ENCODE measurements at places on chromosomes 5 and 9. TPM values are rescaled to one million over a fixed set of nuclear protein-coding genes. Genes with fewer than 3 reads are reported as not detected.
A peak's percentile ranks its signal among the peaks of the same experiment; 100 is the strongest.

GRCh38 chr5:18630458-18631045, 996.3 kb downstream of the TAF11L14 start:
- H3K4me3 ChIP-seq, result no peak overlapping the region
- H3K4me1 ChIP-seq, result no peaks in the 10 kb centered on the region

- no peaks in the 10 kb centered on the region for H3K27me3 ChIP-seq
- no peaks in the 10 kb centered on the region for H3K36me3 ChIP-seq
- H3K4me1 ChIP-seq, result peaks cover 4% of the 10 kb centered on the region
Observed at GRCh38 chr9:110007477-110008270, 200.3 kb downstream of the C9orf152 start.

DNA sequence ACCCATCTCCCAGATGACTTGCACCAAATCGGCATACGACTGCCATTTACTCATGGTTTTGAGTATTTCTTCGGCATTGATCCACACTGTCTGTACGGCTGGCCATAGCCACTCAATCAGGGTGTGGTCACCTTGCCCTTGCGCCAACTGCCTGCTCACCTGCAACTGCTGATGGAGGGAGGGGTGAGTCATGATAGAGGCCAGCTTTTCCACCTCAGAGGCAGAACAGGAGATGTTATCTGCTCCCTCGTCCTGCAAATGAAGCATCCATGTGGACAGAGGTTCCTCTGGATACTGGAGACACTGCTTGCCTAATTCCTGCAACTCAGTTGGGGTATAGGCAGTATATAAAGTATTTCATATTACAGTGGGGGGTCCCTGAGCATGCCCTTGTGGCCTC, 85.6 kb upstream of the ATP10B start:
- no peak overlapping the region for H3K4me3 ChIP-seq
- H3K4me1 ChIP-seq, result no peaks in the 10 kb centered on the region
- H3K36me3 ChIP-seq, result no peaks in the 10 kb centered on the region
- H3K27me3 ChIP-seq, result no peaks in the 10 kb centered on the region

DNA sequence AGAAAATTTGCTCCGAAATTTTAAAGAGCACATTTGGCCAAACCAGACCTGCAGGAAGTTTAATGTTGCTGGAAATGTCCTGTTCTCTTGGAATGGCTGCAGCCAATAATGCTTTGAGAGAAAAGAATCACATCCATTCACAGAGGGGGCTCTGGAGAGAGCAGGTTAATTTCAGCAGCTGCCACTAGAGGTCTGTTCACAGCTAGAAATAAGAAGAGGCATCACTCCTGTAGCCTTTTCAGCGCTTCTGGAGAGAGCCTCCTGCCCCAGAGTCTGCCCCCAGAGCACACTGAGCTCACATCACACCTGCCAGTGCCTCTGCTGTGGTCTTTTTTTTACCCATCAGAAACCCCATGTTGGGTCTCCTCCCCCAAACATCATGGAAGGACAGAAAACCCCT, 124.8 kb upstream of the RAD23B start:
- H3K27me3 ChIP-seq, result no peaks in the 10 kb centered on the region
- H3K27ac ChIP-seq, result no peak overlapping the region
- no peaks in the 10 kb centered on the region for H3K4me1 ChIP-seq
- H3K36me3 ChIP-seq, result no peaks in the 10 kb centered on the region

GRCh38 chr5:170408226-170408625, 19.1 kb upstream of the KCNMB1 start:
- H3K4me3 ChIP-seq, result no peak overlapping the region
- DNase-seq, result no peak
- H3K27ac ChIP-seq, result no peak overlapping the region

DNA sequence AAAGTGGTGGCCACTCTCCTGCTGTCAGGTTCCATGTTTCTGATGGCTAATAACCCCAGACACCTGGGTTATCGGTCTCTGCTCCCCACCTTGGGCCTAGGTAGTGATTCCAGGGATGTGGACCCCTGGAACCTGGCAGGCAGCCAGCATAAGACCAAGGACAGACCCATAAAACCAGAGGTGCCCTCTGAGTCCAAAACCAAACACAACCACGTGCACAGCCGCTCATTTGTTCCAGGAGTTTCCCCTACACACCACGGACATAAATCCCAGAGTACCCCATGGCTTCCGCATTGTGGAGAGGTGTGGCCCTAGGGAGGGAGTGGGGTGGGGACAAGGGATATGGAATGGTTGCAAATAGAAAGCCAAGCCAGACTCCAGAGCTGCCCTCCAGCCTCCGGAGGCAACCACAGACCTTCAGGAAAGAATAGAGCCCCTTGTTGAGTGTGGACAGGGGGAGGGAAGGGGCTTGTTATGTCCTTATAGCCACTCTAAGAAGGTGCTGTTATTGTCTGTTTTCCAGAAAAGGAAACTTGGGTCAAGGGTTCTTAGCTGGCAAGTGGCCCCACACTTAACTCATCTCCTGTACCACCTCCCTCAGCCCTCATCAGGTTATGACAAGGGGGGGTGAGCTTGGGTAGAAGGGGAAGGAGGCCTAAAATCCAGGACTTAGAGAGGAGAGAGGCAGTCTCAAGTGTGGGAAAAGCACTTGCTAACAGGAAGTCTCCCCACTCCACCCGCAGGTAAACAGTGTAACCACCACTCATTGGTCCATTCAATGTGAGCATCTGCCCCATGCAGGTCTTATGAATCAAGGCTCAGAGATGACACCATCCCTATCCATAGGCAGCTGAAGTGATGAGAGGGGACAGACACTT, 23.6 kb upstream of the CYSTM1 start:
- no peak for DNase-seq
- no peaks in the 10 kb centered on the region for H3K4me1 ChIP-seq
- H3K27ac ChIP-seq, result no peak overlapping the region

GRCh38 chr5:167973126-167973525, 318.3 kb upstream of the WWC1 start:
- no peaks in the 10 kb centered on the region for H3K4me1 ChIP-seq
- DNase-seq, result no peak
- no peaks in the 10 kb centered on the region for H3K36me3 ChIP-seq
- no peak overlapping the region for H3K4me3 ChIP-seq

- no peaks in the 10 kb centered on the region for H3K27me3 ChIP-seq
- no peaks in the 10 kb centered on the region for H3K36me3 ChIP-seq
- DNase-seq, result peak; percentile 69
- 0 out of 2 replicates have a peak, but pooled peaks cover 5% of the 10 kb centered on the region for H3K4me1 ChIP-seq
- H3K4me3 ChIP-seq, result no peak overlapping the region
Observed at GRCh38 chr5:148107608-148108007, 43.8 kb downstream of the SPINK5 start.

EDIL3 gene
- total RNA-seq, result 13.8 TPM

ABLIM3 gene
- total RNA-seq, result 43.6 TPM

Data from PC-3 (cell line).